Pulmonary artery endothelial cell (primary cell): ENCODE measurements at places on chromosomes 7 and 10. TPM values are rescaled to one million over a fixed set of nuclear protein-coding genes. Genes with fewer than 3 reads are reported as not detected.

Gene ATOH7
- not detected in 2 replicates for total RNA-seq

Gene FGF8
- not detected in 2 replicates for total RNA-seq

Gene C10orf95
- total RNA-seq, result 0.13 TPM in 1 of 2 replicates, not detected in the other

Gene UCN3
- total RNA-seq, result not detected in 2 replicates
